ENCODE measurements at places on chromosomes 4 and X. TPM values are rescaled to one million over a fixed set of nuclear protein-coding genes. Genes with fewer than 3 reads are reported as not detected.

ADH5 gene
- 148 TPM for total RNA-seq

GSX2 gene
- not detected for total RNA-seq

ADGRL3 gene
- total RNA-seq, result 17.9 TPM

TBL1X gene
- 82.2 TPM for total RNA-seq

SLC38A5 gene
- total RNA-seq, result 25.3 TPM

KIAA1210 gene
- total RNA-seq, result 4.9 TPM

SPANXA1 gene
- not detected for total RNA-seq

RAB39B gene
- total RNA-seq, result 0.86 TPM

PLXNB3 gene
- 42.8 TPM for total RNA-seq

PAGE2 gene
- total RNA-seq, result not detected

CCNA2 gene
- total RNA-seq, result 1.0 TPM

HHIP gene
- total RNA-seq, result 2.8 TPM

NUP62CL gene
- total RNA-seq, result 2.7 TPM

SPIN3 gene
- total RNA-seq, result 23.8 TPM

DNA sequence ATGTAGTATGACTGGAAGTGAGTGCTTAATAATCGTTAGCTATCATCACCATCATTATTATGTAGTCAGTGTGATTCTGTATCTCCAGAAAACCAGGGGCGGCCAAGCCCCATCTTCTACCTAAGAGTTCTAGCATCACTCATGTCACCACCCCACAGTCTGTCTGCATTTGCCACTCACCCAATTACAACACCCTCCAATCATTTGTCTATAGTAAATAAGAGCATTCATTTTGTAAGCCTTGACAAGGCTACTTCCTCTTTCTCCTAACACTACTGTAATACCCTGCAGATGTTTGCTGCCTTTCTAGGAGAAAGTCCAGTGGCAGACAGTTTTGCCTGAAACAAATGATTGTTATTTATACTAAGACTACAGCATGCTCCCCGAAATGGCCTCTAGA is 15.8 kb upstream of the IL21 start:
- DNase-seq, result no peak

GRCh38 chr4:150543042-150543441 is 38.9 kb upstream of the MAB21L2 start:
- no peak for DNase-seq

GRCh38 chr4:18401425-18401824 is 379.9 kb upstream of the LCORL start:
- no peak for DNase-seq

DNA sequence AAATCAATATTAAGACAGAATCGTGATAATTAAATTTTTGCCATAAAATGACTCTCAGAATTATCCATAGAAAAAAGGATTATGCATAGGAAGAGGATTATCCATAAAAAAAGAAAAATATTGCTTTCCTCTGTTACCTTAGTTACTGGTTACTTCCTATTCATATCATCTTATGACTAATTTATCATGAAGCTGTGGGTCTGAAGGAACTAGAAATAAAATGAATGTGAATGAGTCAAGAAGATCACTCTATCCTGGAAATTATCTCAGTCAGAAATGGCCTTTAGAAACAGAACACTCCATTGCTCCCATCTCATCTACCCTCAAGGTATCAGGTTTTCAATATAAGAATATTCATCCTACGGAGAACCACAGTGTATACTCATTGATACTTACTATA is 19.4 kb downstream of the RPS6KA6 start:
- DNase-seq, result no peak

DNA sequence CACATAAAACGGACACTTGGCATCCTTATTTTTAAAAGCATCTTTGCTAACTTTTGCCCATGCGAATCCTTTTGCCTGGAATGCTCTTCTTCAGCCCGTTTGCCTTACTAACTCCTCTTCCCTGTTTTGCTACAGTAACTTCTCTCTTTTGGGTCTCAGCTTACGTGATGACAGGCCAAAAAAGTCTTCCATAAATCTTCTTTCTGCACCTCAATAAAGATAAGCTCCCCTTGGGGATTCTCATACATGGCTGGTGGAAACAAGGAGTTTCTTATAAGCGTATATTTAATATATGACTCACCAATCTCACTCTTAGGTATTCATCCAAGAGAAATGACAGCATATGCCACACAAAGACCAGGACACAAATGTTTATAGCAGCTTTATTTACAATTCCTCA is 192.7 kb downstream of the RCHY1 start:
- DNase-seq, result no peak

GRCh38 chrX:46903458-46904242 is 8.6 kb upstream of the JADE3 start:
- DNase-seq, result peak; percentile 78

DNA sequence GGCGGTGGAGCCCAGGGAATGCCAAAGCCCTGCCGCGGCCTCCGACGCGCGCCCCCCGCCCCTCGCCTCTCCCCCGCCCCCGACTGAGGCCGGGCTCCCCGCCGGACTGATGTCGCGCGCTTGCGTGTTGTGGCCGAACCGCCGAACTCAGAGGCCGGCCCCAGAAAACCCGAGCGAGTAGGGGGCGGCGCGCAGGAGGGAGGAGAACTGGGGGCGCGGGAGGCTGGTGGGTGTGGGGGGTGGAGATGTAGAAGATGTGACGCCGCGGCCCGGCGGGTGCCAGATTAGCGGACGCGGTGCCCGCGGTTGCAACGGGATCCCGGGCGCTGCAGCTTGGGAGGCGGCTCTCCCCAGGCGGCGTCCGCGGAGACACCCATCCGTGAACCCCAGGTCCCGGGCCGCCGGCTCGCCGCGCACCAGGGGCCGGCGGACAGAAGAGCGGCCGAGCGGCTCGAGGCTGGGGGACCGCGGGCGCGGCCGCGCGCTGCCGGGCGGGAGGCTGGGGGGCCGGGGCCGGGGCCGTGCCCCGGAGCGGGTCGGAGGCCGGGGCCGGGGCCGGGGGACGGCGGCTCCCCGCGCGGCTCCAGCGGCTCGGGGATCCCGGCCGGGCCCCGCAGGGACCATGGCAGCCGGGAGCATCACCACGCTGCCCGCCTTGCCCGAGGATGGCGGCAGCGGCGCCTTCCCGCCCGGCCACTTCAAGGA is at the start of gene FGF2:
Gene FGF2, plus strand, starts transcription at position 279 of the 705 bp plus-strand sequence. Its CDS starts 344 bp downstream, at position 623.
- DNase-seq, result peak; percentile 74

- no peak for DNase-seq
These were observed 62.5 kb downstream of the BANK1 start for GRCh38 chr4:101853028-101853427.

- DNase-seq, result no peak
These were observed 56.0 kb downstream of the TMEM131L start for GRCh38 chr4:153521999-153522801.

GRCh38 chrX:13194291-13195103 is 125.4 kb downstream of the ATXN3L start:
- no peak for DNase-seq

- DNase-seq, result no peak
These were observed 129.4 kb upstream of the ARSJ start for GRCh38 chr4:114108869-114109268.

DNA sequence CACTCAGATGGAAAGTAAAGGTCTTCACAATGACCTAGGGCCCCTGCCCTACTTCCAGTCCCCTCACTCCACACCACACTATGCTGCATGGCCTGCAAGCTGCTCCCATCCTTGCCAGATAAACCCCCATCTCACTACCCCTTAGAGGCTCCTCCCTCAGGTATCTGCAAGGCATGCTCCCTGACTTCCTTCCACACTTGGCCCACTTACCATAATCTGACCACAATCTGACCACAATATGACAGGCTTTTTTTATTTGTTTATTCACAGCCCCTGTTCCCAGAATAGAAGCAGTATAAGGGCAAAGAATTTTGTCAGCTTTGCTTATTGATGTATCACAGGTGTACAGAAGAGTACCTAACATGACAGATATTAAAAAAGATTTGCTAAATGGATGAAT is 124.7 kb downstream of the CAMK2D start:
- no peak for DNase-seq

DNA sequence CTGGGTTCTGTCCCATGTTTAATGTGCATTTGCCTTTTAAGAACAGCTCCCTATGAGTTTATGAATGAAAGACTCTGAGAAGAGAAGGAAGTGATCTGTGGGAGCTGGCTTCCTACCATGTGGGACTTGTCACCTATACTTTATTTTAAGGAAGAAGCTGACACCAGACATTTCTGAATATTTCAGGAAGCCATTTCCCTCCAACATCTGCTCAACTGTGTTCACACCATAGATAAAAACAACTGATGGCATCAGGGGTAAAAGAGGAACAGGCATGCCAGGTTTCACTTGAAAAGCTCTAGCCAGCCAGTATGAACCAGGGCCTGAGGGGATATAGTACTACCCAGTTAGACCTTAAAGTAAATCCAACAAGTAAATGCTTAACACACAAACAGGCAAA is 116.0 kb downstream of the COL4A6 start:
- no peak for DNase-seq

GRCh38 chr4:128770807-128771206 is 38.7 kb upstream of the JADE1 start:
- no peak for DNase-seq

DNA sequence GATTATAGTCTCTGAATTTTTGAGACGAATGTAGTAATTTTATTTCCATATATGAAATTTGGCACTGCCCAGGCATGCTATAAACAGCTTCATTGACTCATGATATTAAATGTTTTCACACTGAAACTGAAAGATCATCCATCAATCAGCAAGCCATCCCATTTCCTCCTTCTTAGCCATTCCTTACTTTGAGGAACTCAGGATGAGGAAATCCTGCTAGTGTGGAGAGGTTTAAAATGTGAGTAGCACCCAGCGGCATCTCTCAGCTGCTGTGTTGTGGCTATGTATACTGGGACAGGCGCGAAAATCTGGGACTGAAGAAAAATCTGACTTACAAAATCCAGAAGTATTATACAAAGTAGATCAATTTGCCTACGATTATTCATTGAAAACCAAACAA is 52.1 kb downstream of the PTCHD1 start:
- no peak for DNase-seq

DNA sequence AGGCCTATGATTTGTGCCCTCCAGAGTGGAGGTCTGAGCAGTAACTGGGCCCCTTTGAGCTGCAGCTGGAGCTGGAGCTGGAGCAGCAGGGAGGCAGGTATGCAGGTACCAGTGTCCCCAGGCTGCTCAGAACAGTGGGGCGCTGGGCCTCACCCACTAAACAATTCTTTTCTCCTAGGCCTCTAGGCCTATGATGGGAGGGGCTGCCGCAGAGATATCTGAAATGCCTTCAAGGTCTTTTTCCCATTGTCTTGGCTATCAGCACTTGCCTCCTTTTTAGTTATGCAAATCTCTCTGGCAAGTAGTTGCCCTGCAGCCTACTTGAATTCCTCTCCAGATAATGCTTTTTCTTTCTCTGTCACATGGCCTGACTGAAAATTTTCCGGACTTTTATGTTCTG is 79.7 kb upstream of the OTUD4 start:
- no peak for DNase-seq

DNA sequence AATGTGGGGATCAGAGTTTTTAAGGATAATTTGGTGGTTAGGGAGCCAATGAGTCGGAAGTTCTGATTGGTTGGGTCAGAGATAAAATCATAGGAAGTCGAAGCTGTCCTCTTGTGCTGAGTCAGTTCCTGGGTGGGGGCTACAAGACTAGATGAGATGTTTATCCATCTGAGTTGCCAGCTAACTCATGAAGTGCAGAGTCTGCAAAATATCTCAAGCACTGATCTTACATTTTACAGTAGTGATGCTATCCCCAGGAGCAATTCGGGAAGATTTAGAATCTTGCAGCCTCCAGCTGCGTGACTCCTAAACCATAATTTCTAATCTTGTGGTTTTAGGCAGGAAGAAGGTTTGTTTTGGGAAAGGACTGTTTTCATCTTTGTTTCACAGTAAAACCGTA is 565.8 kb upstream of the SPANXN1 start:
- no peak for DNase-seq

DNA sequence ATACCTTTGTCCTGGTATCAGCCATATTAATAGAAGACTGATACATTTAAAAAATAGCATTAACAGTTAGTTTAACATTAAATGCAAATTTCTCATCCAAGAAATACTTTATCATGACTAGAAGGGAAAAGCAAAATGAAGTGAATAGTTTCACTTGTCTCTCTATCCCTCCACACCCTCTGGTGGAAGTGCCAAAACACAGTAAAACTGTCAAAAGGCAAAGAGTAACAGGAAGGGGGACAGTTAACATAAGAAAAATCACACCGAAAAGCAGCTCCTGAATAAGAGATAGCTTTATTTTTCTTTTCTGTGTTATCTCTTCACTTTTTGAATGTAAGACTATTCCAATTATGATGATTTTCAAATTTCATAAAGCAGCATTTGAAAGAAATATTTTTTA is 187.2 kb downstream of the FBXW7 start:
- DNase-seq, result no peak

DNA sequence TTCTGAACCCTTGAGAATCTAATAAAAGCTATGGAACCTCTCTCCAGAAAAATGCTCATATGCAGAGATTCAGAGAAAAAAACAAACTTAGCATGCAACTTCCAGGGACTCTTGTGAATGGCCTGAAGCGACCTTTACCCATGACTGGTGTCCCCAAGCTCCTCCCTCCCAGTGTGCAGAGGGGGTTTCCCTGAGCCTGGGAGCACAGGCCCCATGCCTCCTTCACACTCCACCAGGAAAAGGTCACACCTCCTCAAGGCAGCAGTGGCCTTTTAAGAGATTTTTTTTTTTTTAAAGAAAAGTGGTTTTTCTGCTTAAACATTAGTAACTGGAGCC is 13.3 kb upstream of the UBA6 start:
- no peak for DNase-seq

DNA sequence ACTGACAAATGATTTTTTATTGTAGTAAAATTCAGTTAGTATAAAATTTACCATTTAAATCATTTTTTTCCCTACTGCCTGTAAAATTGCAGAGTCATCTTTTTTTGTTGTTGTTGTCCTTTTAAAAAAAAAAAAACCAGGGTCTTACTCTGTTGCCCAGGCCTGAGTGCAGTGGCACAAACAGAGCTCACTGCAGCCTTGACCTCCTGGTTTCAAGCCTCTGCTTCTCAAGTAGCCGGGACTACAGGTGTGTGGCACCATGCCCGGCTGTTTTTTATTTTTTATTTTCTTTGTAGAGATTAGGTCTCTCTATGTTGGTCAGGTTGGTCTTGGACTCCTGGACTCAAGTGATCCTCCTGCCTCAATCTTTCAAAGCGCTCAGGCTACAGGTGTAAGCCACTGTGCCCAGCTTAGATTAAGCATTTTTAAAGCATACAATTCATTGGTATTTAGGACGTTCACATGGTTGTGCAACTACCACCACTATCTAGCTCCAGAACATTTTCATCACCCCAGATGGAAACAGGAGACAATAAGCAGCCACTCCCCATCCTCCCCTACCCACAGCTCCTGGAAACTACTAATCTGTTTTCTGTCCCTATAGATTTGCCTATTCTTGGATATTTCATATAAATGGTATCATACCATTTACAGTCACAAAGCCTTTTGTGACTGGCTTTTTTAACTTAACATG is 59.7 kb upstream of the PGRMC2 start:
- no peak for DNase-seq

- no peak for DNase-seq
These were observed 51.0 kb downstream of the KDR start for GRCh38 chr4:55074386-55074785.

- DNase-seq, result no peak
These were observed 19.4 kb upstream of the KLHL8 start for GRCh38 chr4:87239821-87240220.

Data from ureter (tissue), 1 donor.